ENCODE measurements at places on chromosomes 3 and 15. TPM values are rescaled to one million over a fixed set of nuclear protein-coding genes. Genes with fewer than 3 reads are reported as not detected.

The CGNL1 gene
- not detected for polyA plus RNA-seq

The DCBLD2 gene
- polyA plus RNA-seq, result 1.2 TPM

The CPNE4 gene
- polyA plus RNA-seq, result not detected

The IMPG2 gene
- 0.02 TPM for polyA plus RNA-seq

The HTR3E gene
- polyA plus RNA-seq, result not detected

The CCDC54 gene
- polyA plus RNA-seq, result not detected

The ACKR4 gene
- polyA plus RNA-seq, result 0.22 TPM

The FEZF2 gene
- not detected for polyA plus RNA-seq

The HRG gene
- not detected for polyA plus RNA-seq

The TIPARP gene
- 15.1 TPM for polyA plus RNA-seq

The PSTPIP1 gene
- polyA plus RNA-seq, result 62.4 TPM

The ONECUT1 gene
- not detected for polyA plus RNA-seq

The BUB1B gene
- polyA plus RNA-seq, result 0.40 TPM

The KLHL6 gene
- 8.4 TPM for polyA plus RNA-seq

The TMEM158 gene
- not detected for polyA plus RNA-seq

The TMED3 gene
- polyA plus RNA-seq, result 81.0 TPM

The NUP210 gene
- 81.8 TPM for polyA plus RNA-seq

The PML gene
- 9.6 TPM for polyA plus RNA-seq

The GP5 gene
- 1.3 TPM for polyA plus RNA-seq

The GOLGA8Q gene
- not detected for polyA plus RNA-seq

The CCR1 gene
- 0.07 TPM for polyA plus RNA-seq

The GCHFR gene
- polyA plus RNA-seq, result 74.8 TPM

The SPTBN5 gene
- not detected for polyA plus RNA-seq

The SLITRK3 gene
- polyA plus RNA-seq, result not detected

The LIPC gene
- 2.4 TPM for polyA plus RNA-seq

The RTP3 gene
- polyA plus RNA-seq, result not detected

The FAM81A gene
- not detected for polyA plus RNA-seq

The ZNF621 gene
- 3.8 TPM for polyA plus RNA-seq

The CKMT1A gene
- not detected for polyA plus RNA-seq

The GOLGA6A gene
- polyA plus RNA-seq, result not detected

The MGLL gene
- 2.2 TPM for polyA plus RNA-seq

The MKRN3 gene
- 0.64 TPM for polyA plus RNA-seq
